ENCODE measurements at places on chromosomes 6 and 20.

GRCh38 chr6:135496800-135497411 is 634 bp downstream of the AHI1 start:
- DNase-seq, result no peak

GRCh38 chr6:39102821-39103136 is 12.2 kb downstream of the SAYSD1 start:
- DNase-seq, result no peak

- DNase-seq, result no peak
Observed at GRCh38 chr6:118403036-118403435, 145.1 kb upstream of the PLN start.

DNA sequence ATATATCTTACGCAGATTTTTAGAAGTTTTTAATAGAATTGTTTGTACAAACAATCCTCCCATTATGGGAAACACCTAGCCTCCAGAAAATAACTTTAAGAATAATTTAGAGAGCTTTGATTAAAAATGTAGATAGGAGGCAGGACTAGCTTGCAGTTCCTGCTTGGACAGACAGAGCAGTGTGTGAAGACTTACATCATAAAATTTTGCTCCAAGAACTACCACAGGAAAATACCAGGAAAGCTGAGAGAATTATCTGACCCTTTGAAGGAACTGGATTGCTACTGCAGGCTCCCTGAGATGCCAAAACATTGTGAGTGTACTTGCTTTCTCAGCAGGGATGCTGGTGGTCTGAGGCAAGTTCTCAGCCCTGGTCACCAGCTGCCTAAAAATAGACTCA is 64.2 kb downstream of the EYS start:
- no peak for DNase-seq

- no peak for DNase-seq
Observed at GRCh38 chr6:62775427-62776022, 435.7 kb upstream of the FKBP1C start.

DNA sequence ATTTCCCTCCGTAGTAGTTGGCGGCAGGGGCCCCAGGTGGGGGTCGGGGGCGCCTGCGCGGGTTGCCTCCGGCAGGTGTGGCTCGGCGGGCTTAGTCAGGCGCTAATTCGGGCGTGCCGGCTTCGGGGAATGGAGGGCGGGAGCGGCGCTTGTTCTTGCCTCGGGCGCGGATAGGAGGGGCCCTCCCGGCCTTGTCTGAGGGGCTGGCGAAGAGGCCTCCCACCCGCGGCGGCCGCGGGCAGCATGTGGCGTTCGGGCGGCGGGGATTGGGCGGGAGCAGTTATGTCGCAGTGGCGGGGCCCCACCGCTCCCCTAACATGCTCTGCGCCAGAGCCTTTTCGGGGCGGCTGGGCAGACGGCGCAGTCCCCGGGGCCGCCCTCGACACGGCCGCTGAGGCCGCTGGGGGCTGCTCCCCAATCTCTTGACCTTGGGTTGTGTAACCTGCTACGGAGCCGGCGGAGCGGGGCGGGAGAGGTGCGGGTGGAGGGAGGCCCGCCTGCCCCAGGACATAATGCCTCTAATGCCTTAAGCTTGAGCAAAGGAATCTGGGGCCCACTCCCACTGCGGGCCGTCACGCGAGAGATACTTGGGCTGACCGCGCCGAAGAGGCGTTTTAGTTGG is 1.1 kb downstream of the AMD1 start:
- DNase-seq, result peak; percentile 18

DNA sequence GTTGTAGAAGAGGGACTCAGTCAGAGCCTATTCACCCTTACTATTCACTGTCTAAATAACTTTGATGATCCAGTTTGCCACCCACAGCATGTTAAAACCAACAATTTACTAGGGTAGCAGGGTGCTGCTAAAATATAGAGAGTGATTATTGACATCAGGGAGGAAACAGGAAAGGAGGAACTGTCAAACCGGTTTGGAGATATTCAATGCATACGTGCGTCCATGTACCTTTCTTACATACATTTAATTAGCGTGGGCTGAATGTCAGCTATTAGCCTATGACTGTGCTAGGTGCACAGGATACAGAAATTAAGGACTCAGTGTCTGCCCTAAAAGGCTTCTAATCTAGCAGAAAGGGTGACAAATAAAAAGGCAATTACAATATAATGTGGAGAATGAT is 57.2 kb downstream of the IL20RA start:
- no peak for DNase-seq

GRCh38 chr6:8859501-8859900 is 424.2 kb upstream of the SLC35B3 start:
- DNase-seq, result peak; percentile 17

GRCh38 chr6:6660339-6661045 is 72.0 kb downstream of the LY86 start:
- DNase-seq, result no peak

DNA sequence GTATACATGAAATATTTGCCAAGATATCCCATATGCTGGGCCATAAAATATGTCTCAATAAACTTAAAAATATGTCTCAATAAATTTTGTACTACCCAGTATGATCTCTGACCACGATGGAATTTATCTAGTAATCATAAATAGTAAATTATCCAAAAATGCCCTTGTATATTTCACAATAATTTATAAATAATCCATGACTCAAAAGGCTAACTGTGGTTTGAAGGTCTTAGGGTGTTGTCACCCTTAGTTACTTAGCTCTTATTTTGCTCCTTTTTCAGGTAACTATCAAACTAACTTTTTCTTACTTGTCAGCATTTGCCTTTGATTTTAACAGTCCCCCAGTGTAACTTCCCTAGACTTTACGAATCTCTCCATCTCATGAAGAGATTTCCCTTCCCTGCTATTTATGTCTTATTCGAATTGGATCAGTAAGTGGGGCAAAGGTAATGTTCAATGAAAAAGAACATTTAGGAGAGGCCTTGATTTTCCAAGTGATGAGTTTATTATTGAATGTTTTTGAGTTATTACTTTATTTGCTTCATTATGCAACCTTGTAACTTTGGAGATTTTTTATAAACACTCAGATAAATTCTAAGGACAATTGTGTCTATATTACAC is 109.0 kb upstream of the THBS2 start:
- DNase-seq, result no peak
